ENCODE measurements at places on chromosomes 12 and 14. TPM values are rescaled to one million over a fixed set of nuclear protein-coding genes. Genes with fewer than 3 reads are reported as not detected.

DNA sequence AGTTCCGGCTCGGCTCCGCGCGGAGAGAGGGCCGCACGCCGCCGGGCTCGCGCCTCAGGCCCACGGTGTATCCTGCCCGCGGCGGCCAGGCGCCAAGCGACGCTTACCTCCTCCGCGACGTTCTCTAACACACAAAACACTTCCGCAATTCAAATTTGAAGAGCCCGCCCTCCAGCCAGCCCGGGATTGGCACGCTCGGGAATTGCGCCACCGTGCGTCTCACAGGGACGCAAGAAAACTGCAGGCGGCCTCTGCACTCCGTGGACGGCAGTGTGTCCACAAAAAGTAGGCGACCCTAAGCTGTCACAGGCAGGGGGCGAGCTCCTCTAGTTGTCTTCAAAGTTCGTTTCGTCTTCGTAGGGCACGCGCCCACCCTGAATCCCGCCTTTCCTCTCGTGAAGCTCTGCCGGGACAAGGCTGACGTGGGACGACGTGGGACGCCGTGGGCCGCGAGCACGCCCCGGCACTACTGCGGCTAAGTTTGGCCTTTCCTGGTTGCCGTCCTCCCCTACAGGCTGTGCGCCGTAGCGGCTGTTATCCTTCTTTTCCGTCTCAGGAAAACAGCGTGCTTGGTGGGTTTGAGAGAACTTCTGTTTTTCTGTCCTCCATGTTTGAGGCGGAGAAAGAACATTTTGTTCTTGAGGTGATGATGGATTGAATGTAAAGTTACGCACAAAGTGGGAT is at the start of gene MIS18BP1:
TSS of gene MIS18BP1 (minus strand) at position 133 of the 684 bp plus-strand sequence. CDS start 5,916 bp downstream, outside the sequence.
- peak; percentile 85 for DNase-seq

DNA sequence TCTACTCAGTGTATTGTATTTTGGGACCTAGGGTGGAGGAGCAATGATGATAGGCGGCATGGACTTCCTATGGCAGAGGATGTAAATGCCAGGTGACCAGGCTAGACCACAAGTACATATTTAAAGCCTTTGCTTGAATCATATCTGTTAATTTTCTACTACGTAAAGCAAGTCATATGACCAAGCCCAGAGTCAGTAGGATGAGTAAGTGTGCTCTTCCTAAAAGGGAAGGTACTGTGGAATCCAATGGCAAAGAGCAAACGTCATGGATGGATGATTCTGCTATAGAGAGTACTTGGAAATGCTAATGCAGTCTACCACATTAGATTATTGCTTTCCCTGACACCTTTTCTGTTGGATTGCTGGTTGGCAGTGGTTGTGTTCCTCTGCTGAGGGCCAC is 16.8 kb downstream of the GPATCH2L start:
- DNase-seq = no peak

DNA sequence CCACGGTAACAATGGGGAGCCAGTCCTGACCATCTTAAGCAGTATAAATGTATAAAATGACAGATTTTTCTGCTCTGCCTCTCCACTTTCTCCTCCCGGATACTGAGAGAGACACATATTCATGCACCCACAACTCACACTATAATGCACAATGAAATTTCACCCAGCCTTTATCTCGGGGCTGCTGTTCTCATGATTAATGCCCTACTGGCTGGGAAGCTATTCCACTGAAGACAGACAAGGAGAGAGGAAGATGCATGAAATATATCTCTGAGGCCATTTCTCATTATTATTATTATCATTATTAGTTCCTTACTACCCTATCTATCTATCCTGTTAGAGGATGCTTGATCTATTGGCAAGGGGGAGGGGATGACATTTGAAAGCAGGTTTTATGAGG is 501.7 kb downstream of the DIO2 start:
- DNase-seq = no peak

DNA sequence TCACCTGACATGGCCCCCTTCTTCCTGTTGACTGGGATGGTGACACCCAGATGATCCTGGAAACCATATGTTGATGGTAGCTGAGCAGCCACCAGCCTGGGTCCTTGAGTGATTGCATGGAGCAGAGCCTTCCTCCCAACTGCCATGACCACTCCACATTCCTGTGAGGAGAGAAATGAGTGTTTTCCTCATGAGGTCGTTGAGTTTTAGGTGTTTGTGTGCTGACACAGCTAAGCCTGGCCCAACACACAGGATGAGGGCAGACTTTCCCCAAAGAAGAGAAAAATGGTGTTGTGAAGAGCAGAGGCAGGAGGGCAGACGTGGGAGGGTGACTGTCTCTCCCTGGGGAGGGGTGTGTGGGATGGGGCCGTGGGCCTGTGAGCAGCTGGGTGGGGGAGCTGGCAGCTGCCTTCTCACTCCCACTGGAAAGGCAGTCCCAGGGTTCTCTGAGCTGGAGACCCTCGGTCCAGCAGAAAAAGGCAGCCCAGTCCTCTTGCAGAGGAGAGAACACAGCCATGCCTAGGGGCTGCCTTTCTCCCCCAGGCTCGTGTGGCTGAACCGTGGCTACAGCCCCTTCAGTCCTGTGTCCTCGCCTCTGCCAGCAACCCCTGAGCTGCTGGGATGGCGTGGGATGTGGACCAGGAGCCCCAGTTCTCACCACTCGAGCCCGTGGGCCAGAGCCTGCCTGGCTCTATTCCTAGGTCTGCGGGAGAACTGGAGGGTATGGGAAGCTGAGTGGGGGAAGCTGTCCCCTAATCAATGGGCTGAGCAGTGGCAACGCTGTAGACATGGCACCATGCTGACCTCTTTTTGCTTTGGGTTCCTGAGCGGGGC is 257.0 kb downstream of the ADGRD1 start:
- no peak for DNase-seq

- no peak for DNase-seq
Measured at GRCh38 chr12:94263011-94263811, 114.8 kb downstream of the PLXNC1 start.

GRCh38 chr14:95895720-95896119 is 19.1 kb downstream of the TUNAR start:
- no peak for DNase-seq

The OR10G2 gene
- not detected for polyA plus RNA-seq

The RGS6 gene
- polyA plus RNA-seq = not detected

The LRRC10 gene
- not detected for polyA plus RNA-seq

The TMEM63C gene
- polyA plus RNA-seq = not detected

The SELPLG gene
- 8.1 TPM for polyA plus RNA-seq

Measured in BJ (cell line).